ENCODE measurements at places on chromosomes 6 and 20. TPM values are rescaled to one million over a fixed set of nuclear protein-coding genes. Genes with fewer than 3 reads are reported as not detected.

The CST5 gene
- total RNA-seq = not detected

DNA sequence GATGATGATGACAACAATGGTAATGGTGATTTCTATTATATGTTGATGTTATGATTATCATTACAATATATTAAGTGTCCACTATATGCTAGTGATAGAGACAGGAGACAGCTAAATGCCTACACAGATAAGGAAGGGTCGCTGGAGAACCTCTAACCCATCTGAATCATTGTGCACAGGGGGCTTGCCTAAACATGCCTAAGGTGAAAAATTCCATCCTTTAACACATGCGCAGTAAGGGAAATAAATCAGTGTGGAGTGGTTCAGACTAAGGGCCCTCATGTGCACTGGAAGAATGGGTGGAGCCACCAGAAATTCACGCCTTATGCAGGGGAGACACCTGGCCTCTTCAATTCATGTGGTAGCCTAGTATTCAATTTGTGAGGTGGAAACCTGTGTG lies 120.4 kb downstream of the TPBG start:
- H3K4me1 ChIP-seq = no peaks in the 10 kb centered on the region
- H3K27me3 ChIP-seq = no peaks in the 10 kb centered on the region
- no peak overlapping the region for H3K4me3 ChIP-seq
- H3K36me3 ChIP-seq = no peaks in the 10 kb centered on the region
- no peak for DNase-seq

DNA sequence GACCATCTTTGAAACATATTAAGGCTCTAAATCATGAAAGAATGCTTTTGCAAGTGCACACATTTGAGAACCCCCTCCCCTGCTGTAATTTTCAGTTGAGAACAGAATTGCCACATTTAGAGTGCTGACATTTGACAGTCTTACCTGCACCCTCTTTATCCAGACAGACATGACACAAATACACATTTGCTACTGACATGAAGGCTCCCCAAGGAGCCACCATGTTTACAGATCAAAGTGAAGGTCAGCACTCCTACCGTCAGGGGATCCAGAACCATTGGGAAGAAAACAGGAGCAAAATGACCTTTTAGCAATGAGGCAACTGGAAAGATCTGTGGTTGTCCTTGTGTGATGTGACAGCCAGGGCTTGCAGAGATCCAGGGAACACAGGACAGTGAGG lies 315.4 kb upstream of the CNR1 start:
- H3K36me3 ChIP-seq = no peaks in the 10 kb centered on the region
- H3K4me3 ChIP-seq = no peak overlapping the region
- no peaks in the 10 kb centered on the region for H3K4me1 ChIP-seq
- H3K27me3 ChIP-seq = peaks cover 8% of the 10 kb centered on the region

GRCh38 chr20:19761326-19761725 lies 3.3 kb downstream of the RIN2 start:
- H3K4me1 ChIP-seq = no peaks in the 10 kb centered on the region
- DNase-seq = no peak
- peaks cover 28% of the 10 kb centered on the region for H3K27me3 ChIP-seq
- no peaks in the 10 kb centered on the region for H3K36me3 ChIP-seq
- no peak overlapping the region for H3K4me3 ChIP-seq
- H3K27ac ChIP-seq = no peak overlapping the region

GRCh38 chr20:62558779-62559178 lies 83.0 kb upstream of the GATA5 start:
- H3K27me3 ChIP-seq = peaks cover 12% of the 10 kb centered on the region
- no peaks in the 10 kb centered on the region for H3K36me3 ChIP-seq
- H3K4me3 ChIP-seq = no peak overlapping the region
- no peaks in the 10 kb centered on the region for H3K4me1 ChIP-seq
- H3K27ac ChIP-seq = no peak overlapping the region
- DNase-seq = no peak

- no peak overlapping the region for H3K27ac ChIP-seq
- peaks cover 5% of the 10 kb centered on the region for H3K4me1 ChIP-seq
- H3K27me3 ChIP-seq = no peaks in the 10 kb centered on the region
- DNase-seq = no peak
- no peak overlapping the region for H3K4me3 ChIP-seq
Observed at GRCh38 chr20:5779071-5779900, 29.1 kb downstream of the SHLD1 start.

DNA sequence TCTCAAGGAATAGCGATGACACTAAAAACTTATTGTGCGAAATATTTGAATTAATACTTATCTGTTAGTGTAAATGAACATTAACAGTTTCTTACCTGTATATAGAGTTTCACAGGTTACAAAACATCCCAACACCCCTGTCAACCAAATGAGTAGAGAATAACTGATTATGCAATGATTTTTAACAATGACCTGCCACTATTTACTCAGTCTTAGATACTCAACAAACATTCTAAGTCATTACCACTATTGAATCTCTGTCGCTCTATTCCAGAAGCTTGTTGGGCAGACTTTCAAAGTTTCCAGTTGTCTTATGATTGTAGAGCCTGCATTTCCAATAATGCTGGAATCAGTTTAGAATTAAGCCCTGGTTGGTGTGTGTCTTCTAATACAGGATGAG lies 85.5 kb downstream of the RNF182 start:
- H3K27ac ChIP-seq = no peak overlapping the region
- DNase-seq = no peak
- H3K36me3 ChIP-seq = no peaks in the 10 kb centered on the region
- H3K4me1 ChIP-seq = no peaks in the 10 kb centered on the region

GRCh38 chr6:160170018-160170680 lies 48.5 kb downstream of the SLC22A1 start:
- H3K36me3 ChIP-seq = no peaks in the 10 kb centered on the region
- H3K4me3 ChIP-seq = no peak overlapping the region
- no peaks in the 10 kb centered on the region for H3K4me1 ChIP-seq

GRCh38 chr6:56664029-56664428 lies 21.3 kb upstream of the DST start:
- H3K27me3 ChIP-seq = peaks cover 7% of the 10 kb centered on the region
- H3K4me1 ChIP-seq = peaks cover 10% of the 10 kb centered on the region
- DNase-seq = no peak
- H3K27ac ChIP-seq = no peak overlapping the region
- no peaks in the 10 kb centered on the region for H3K36me3 ChIP-seq
- no peak overlapping the region for H3K4me3 ChIP-seq

All from activated naive CD4-positive, alpha-beta T cell treated with anti-CD3 and anti-CD28 coated beads for 36 hours (primary cell).